ENCODE measurements at places on chromosomes 4 and X.

DNA sequence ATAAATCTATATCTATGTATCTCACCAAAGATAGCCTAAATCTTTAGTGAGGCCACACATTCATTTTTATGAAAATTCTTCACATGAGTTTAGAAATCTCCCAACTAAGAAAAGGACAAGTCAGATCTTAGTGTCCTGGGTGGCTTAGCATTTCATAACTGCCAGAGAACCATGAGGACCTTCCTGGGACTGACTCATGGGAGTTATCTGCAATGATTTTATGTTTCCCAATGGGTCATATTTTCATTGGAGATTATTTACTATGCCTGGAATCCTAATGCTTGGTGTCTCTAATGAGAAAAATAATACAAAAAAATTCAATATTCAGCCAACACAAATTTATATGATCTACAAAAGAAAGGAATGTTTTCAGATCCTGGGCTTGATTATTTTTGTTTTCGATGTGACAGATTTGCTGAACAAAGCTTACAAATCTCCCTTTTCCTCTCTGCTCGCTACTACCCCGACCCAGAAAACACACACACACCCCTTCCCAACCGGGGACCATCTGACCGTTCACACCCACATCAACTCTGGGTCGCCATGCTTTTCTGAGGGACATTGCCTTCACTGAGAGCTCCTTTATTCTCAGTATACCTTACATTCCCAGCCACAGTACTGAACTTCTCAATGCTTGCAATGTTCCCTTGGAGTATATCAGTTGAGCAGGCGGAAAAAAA, 40.1 kb downstream of the SORBS2 start:
- DNase-seq, result no peak

DNA sequence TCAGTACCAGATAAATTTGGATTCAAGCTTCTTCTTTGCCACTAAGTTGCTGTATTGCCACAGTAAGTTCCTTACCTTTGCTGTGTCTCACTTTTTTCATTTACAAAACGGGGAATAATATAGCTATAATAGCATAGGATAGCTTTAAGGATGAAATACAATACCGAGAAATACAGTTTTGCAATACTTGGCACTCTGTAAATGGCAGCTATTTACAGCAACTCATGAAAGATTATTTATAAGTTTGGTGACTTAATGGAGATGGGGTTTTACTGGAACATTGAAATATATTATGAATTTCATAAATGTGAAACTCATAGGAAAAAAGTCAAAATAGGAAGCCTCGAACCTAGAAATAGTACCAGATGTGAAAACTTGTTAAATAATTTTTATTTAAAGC, 27.6 kb downstream of the ANXA10 start:
- DNase-seq, result no peak

GRCh38 chr4:39706741-39707511, 9.0 kb downstream of the UBE2K start:
- DNase-seq, result no peak

DNA sequence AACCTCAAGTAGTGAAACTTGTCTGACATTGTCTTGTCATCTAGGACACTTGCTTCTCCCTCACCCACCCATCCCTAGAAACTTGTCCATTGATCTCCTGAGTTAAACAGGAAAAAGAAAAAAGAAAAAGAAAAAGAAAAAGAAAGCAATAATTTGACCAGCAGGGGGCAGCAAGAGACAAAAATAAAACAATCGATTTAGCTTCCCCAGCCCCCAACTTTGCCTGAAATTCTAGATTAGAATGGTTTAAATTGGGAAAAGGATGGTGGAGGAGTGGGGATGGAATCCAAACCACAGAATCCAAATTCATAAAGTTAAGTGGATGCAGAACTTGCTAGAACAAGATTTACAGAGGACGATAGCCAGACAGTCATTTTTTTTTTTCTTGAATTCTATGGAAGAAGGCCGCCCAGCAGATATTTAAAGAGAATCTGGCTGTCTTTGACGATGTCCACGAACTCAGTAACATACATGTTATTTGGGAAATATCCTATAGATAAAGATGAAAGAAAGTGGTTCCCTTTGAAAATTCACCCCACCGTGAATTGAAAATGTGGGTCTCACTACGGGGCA, 282.9 kb downstream of the USP46 start:
- DNase-seq, result no peak

DNA sequence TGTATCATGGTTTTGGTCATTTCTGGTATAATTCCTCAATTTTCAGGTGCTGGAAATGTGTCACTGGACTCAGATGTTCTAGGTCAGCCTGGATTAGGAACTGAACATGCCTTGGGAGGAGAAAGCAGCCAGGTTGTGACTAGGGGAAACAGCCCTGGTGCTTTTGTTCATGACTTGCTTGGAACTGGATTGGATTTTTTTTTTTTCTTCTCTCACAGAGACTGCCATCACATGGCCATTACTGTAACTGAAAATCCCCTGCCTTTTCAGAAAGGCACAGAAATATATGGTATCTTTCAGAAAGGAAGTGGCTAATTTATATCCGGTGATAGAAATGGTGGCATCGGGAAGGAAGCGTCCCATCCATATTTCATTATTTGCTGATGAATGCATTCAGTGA, 34.6 kb downstream of the SEPTIN11 start:
- no peak for DNase-seq

GRCh38 chr4:122733787-122734120, 1.2 kb downstream of the BBS12 start:
- no peak for DNase-seq

DNA sequence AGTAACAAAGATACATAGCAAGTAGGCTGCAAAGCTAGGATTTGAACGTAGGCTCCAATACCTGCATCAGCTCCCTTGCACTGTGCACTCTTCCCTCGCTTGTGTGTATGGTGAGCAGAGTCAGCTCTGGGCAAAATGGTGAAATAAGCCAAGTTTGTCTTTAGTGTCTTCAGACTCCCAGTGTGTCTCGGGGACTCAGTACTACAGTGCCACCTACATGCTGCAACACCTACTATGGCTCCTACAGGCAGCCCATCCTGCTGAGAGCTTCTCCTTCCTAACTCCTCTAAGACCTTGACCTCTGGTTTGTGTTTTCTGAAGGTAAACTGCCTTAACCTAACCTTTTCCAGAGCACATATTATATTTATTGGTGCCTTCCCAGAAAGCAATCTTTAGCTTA, 42.5 kb downstream of the RTL9 start:
- no peak for DNase-seq

DNA sequence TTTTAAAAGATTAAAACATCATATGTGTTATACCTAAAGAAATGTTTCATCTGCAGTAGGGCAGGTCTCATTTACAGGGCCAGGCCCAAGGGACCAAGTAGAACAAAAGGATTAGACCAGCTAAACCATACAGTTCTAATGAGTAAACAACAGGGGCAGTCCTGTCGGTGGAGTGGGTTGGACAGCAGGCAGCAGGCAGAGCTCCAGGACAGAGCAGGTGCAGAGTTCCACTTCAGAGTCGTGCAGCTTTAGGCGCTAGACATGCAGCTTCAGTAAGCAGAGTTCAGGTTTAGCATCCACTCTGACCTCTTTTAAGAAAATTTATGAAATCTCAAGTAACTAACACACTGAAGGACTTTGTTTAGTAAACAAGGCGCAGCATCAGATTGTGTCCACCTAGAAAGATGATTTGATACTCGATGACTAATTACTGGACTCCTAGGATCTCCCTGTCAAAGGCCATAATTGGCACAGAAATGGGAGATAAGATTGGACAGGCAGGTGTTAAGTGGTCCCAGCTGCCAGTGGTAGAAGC, 487.7 kb upstream of the INTU start:
- DNase-seq, result no peak

DNA sequence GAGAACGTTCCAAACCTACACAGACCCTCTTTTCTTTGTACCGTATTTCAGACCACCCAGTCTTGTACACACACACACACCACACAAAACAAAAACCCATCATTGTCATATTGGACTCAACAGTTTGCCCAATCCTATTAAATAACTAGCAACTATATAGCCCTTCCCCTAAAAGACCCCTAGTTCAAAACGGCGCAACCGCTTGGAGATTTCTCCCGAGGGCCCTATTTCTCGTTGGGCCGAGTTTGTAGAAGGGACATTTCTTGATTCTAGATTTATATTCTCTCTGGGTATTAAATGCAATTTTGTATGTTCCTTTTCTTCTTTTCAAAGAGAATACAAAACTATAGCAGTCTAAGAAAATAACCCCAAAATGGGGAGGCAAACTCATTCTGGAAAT, 547 bp upstream of the PDGFRA start:
- DNase-seq, result no peak

GRCh38 chr4:104870495-104871233, 276.0 kb upstream of the TET2 start:
- DNase-seq, result no peak

DNA sequence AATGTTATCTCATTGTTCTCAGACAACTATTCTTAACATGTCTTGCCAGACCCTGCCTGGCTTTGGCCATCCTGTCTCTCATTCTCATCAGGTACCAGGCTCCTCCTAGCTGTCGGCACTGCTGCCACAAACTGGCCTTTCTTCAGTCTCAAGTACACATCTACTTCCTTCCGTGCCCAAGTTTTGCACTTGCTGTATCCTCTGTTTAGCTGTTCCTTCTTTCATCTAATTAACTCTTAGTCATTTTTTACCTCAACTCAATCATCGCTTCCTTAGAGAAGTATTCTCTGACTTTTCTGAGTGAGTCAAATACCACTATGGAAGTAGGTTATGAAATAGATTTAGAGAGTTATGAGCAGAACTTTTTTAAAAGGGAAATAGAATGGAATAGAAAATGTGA, 19.7 kb downstream of the CXCL3 start:
- no peak for DNase-seq

- no peak for DNase-seq
Measured at GRCh38 chr4:170716868-170717267, 627.1 kb upstream of the AADAT start.

DNA sequence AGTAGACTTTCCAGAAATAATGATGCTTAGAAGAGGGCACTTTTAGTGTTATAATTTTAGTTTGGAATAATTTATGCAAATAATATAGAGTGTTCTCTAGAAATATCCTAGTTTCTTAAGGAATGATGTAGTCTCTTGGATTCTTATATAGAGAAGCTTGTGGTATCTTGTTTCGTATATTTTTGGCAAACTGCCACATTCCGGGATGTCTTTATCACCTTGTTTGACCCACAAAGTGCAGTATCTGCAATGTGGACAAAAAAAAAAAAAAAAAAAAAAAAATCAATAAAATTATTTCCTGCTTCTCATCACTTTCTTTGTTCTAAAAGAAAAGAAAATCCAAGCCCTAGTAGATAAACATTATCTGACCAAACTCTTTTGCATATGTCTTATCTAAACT, 1577.7 kb upstream of the TENM3 start:
- no peak for DNase-seq

DNA sequence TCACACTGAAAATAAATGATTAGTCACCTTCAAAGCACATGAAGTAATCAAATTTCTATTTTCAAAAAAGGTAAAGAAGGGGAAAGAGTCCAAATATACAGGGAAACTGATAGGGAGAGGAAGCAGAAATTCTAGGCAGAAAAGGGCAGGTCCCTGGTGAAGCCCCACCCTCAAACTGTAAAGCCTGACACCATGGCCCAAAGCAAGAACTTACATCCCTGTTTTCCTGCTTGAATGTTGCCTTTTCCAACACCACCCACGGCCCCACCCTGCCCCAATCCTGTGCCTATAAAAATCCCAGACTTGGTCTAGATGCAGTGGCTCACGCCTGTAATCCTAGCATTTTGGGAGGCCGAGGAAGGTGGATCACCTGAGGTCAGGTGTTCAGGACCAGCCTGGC, 361.8 kb downstream of the PPP3CA start:
- DNase-seq, result no peak

DNA sequence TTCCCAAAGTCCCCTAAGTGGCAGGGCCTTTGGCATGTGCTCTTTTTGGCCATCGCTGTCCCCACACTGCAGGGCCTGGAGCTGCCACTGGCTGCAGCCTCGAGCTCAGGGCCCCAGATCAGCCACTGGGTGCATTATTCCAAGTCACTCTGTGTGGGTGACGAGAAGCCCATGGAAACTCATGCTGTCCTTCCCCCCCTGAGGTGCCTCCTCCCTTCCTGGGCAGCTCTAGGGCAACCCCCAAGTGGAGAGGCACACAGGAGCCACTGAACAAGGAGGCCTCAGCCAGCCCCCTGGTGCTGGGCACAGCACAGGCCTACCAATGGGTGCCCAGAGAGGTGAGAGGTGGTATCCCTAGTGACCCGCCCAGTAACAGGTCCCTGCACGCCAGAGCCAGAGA, 84.5 kb downstream of the PPP2R2C start:
- no peak for DNase-seq

- peak; percentile 48 for DNase-seq
Measured at GRCh38 chr4:15003401-15003890, 1.2 kb downstream of the CPEB2 start.

DNA sequence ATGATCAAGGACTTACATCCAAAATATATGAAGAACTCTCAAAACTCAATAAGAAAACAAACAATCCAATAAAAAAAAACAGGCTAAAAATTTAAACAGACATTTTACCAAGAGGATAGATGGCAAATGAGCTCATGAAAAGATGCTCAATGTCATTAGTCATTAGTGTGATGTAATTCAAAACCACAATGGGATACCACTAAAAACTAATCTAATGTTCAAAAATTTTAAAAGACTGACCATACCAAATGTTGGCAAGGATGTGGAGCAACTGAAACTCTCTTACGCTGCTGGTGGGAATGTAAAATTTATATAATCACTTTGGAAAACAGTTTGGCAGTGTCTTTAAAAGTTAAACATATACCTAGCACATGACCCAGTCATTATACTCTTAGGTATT, 43.7 kb downstream of the RPS6KA6 start:
- no peak for DNase-seq

DNA sequence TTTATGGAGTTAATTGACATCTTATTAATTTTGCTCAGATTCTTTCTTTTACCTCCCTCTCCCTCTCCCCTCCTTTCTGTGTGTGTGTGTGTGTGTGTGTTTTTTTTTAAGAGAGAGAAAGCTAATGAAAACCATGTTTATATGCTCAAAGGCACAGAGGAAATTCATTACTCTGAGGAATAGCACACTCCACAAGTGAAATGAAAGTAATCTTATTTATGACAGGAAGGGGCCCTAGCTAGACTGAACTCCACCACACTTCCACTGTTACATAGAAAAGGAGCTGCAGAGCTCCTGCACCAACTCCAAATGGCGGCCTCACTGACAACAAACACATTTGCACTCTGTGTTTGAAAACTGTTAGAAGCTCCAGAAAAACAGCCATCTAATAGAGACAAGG, 150.6 kb downstream of the RASL11B start:
- no peak for DNase-seq

DNA sequence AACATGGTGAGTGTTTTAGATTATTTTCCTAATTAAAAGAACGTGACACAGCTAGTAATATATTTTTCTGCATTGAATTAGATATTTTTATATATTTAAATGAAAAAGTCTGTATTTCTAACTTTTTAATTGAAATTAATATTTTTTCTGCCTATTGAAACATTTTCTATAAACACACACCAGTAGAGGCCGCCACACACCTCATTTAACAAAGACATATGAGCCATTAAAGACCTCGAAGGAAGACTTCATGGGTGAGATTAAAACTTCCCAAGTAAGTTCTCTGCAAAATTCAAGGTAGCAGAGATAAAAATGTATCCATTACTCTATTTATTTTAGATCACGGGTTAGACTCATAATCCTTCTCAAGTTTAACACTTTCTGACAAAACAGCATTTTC, 8.3 kb downstream of the SLITRK2 start:
- DNase-seq, result no peak
